Metanephros (tissue), 2 donors: ENCODE measurements at places on chromosomes 6 and 20. TPM values are rescaled to one million over a fixed set of nuclear protein-coding genes. Genes with fewer than 3 reads are reported as not detected.

The HLA-G gene
- total RNA-seq = not detected

The CLDN20 gene
- 0.29 TPM for total RNA-seq

The RNF144B gene
- total RNA-seq = 41.0 TPM

The SYNGAP1 gene
- 14.3 TPM for total RNA-seq

The PTCHD4 gene
- total RNA-seq = 2.1 TPM
